DMS79 treated with DMSO at 0.1 percent for 48 hours (cell line): ENCODE measurements at places on chromosomes 7 and 10.

DNA sequence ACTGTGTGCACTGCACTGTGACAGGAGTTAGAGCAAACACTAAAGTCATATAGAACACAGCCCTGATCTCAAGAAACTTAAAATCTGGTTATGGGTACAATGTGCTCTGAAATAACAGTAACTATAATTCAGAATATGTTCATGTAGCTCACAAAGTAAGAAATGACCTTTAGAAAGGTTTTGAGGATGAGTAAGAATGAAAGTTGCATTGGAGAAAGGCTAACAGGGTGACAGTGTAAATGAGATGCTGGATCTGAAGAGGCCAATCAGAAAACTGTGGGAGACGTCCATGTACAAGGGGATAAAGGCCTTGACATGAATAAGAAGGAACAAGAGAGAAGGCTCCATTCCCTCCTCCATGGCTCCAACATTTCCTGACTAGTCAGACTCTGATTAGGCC is 124.7 kb downstream of the GRM3 start:
- DNase-seq = no peak

DNA sequence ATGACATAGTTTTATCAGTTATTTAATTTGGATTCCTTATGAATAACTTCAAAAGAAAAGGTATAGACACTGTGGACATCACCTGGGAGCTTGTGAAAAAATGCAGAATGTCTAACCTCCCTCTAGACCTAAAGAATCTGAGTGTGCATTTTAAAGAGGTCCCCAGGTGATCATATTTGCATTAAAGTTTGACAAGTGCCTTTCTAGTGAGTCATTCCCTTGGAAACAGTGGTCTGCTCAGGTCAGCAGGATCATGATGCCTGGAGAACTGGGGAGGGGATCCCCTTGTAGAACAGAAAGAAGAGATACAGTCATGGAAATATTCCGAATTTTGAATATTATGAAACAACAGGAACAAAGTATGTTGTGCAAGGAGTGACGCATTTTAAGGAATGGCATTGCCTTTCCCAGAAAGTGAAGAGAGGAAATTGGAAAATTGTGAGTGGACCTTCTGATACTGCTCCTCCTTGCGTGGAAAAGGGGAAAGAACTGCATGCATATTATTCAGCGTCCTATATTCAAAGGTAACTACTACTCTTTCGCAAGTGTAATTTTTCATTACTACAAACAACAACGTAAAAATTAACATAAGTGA is 4.6 kb downstream of the STEAP2 start:
- DNase-seq = no peak

DNA sequence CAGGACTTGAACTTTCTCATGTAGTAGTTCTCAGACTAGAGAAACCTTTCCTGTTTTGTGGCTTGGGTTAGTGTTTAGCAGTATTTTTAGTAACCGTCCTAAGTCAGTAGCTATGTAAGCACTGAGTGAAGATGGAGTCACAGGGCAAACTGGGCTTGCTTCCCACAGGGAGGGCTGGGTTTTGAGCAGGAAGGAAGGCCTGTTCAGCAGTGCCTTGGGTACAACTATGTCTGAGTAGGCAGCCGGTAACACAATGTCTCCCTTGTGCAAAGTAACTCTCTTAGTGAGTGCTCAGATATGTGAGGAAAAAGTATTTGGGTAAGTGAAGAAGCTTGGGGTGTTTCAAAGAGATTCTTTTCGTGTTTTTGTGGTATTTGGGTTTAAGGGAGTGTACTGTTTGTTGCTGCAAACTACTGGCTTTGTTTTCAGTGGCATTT is 96.4 kb downstream of the CCSER2 start:
- DNase-seq = no peak

DNA sequence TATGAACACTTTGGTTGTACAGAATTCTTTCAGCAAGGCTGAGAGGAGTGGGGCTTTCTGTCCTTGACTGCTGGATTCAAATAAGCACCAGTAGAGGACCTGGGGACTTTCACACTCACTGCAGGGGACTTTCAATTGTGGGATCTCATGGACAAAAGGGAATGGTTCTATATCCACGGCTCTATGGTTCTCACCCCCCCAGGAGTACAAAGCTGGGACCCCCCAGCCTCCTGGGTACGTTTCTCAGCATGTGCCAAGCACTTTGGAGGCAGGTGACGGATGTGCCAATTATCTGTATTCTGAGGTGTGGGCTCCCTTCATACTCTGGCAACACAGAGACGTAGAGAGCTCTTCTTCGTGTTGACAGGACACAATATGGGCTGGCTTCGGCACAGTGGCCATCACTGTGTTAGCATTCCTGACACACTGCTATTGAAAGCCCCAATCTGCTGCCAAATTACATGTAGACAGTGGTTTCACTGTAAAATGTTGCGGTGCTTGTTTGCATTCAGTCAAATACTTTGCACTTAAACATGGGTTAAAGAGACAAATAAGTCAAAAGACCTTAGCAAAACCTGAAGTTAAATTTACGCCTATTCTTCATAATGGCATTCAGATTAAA is 92.7 kb upstream of the SAMD8 start:
- no peak for DNase-seq

DNA sequence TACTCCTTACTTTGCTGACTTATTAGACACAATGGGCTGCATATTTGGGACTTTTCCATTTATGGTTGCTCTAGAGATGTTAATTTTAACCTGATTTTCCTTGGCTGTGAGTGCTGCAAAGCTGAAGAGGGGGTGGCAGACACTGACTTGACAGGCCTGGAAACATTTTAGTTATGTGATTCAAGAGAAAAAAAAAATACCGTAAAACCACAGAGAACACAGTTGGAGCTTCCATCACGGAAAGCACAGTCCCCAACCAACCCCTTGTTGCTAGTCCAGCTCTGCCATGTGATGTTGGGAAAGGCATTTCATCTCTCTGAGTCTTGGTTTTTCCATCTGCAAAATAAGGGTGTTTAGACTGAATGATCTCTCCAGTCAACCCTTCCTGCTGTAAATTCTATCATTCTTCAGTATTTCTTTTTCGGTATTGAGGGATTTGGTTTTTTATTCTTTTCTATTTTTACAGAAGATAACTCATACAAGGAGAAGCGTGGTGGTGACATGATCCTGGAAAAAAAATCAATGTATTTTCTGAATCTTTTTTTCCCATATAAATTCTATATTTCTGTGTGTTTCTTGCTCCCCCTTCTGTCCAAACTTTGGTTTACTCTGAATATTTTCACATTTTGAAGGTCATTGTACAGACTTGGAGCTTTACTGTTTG is 246.1 kb downstream of the REEP3 start:
- no peak for DNase-seq

DNA sequence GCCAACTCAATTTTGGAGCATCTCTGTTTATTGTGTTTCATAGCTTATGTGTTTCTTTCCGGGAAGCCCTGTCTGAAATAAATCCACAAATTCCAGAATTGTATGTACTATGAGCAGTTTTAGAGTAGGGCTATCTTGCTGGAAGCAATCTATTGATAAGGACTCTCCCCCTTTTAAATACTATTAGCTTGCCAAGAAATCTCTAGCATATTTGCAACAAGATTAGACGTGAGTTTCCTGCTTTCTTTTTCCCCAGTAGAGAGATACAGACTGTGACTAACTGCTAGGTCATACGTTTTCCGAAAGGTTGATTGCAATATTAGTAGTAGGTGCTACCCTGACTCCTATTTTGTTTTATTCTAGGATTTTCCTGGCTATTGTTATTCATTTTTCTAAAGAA is 277.0 kb downstream of the MALRD1 start:
- no peak for DNase-seq

DNA sequence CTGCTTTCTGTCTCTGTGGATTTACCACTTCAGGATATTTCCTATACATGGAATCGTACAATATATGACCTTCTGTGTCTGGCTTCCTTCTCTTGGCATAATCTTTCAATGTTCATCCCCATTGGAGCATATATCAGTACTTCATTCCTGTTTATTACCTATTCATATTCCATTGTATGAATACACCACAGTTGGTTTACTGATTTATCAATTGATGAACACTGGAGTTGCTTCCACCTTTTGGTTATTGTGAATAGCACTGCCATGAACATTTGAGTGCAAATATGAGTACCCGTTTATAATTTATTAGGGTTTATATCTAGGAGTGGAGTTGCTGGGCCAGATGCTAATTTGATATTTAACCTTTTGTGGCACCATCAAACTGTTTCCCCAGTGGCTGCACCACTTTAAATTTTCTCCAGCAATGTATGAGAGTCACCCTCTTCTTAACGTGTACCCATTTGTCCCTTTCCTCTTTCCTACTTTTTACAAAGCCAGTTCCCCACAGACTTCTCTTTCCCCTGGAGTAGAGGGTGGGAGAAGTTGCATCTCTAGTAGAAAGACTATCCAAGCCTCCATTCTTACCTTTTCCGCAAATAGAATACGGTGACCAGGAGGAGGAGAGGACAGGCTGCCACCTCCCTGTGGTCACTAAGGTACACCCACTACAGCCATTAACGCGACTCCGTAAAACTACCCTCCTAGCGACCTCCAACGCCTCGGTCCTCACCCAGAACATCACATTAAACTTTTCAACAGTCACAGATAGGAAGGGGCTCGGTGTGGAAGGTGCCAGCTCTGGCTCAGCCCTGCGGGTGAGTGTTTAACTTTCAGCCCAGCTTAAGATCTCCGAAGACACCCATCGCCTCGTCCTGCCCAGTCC is 25.6 kb downstream of the SCD start:
- DNase-seq = no peak

- peak; percentile 65 for DNase-seq
These were observed 96.3 kb upstream of the DDC start for GRCh38 chr7:50661345-50662040.

DNA sequence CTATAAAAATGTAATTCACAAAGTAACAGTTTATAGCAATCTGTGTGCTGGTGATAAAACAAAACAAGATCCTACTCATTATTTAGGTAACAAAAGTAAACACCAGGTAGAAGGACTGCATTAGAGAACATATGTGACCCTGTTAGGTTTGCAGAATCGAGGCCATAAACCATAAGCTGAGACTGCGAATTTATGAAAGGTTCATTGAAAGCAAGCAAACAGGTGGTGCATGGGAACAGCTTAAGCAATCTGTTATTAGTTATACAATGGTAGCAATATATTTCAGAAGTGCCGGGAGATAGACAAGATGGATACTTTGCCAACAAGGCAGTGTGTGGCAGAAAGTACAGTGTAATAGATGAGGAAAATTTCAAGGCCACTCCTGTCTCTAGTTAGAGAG is 23.5 kb upstream of the FAM133B start:
- no peak for DNase-seq

DNA sequence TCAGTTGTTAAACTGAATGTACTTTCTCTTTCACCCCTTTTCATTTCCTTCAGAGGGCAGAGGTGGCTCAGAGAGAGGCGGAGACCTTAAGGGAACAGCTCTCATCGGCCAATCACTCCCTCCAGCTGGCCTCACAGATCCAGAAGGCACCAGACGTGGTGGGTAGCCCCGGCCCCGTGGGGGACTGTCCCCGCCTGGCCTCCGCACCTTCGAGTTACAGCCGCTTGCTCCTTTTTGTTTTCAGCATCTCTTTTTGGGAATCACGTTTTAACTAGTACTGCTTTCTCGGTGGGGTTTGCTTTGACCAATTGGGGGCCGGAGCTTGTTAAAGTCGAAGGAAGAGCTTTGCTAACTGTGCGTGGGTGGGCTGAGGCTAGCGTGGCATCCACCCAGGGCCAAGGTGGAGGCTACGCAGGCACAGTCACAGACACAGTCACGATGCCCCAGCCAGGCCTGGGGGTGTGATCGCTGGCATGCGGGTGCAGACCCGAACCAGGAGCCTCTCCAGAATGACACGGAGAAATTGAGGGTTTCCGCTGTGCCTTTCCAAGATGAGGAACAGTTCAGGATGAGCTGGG is 116.2 kb upstream of the SH2B2 start:
- no peak for DNase-seq

DNA sequence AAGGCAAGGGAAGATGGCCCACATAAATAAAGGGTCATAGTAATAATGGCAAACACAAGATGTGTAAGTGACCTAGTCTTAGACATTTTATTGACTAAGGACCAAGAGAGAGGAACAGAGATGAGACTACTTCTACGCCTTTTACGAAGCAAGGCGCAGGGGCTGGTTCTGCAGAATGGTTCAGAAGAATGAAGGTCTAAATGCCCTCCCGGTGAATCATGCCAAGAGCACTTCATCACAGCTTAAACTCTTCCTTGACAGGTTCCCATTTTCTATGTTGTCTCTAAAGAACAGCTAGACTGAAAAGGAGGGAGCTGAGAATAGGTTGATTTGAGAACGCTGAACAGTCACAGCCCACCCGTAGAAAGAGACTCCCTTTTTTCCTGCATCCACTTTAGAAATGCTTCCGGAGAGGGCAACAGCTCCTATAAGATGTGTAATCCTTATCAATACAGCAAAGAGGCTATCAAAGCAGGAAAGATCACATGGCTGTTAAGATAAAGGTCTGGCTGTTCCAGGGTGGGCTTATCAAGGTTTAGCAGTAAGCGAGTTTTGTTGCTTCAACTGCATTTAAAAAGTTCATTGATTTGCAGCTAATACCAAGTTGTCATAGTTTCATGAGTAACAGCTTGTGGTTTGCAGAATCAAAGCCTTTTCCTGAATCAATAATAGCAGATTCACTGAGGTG is 93.4 kb upstream of the AUTS2 start:
- no peak for DNase-seq

DNA sequence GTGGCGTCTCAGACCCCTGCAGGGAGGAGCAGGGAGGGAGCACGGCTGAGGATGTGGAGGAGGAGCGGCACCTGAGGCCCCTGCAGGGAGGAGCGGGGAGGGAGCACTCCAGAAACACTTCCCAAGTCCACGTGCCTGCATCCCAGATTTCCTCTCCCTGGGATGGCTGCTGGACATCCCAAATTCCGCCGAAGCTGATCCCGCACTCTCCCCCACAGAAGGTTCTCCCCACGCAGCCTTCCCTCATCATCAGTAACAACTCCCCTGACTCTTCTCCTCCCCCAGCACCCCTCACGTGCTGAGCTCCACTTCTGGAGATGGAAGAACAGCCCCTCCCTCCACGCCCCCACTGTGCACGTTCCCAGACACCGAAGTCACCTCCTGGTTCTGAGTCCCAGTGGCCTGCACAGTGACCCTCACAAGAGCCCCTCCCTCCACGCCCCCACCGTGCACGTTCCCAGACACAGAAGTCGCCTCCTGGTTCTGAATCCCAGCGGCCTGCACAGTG is 17.8 kb upstream of the FOXL3 start:
- no peak for DNase-seq
